Transverse colon (tissue), 4 donors: ENCODE measurements at places on chromosomes 13 and 19.

- H3K36me3 ChIP-seq: no peaks in the 10 kb centered on the region
- H3K27me3 ChIP-seq: no peaks in the 10 kb centered on the region
- no peak overlapping the region for H3K4me3 ChIP-seq
- no peak overlapping the region for H3K27ac ChIP-seq
These were observed 26.3 kb downstream of the CKM start for GRCh38 chr19:45296355-45296754.

- DNase-seq: no peak
- H3K27me3 ChIP-seq: no peaks in the 10 kb centered on the region
- no peak overlapping the region for H3K27ac ChIP-seq
- no peaks in the 10 kb centered on the region for H3K4me1 ChIP-seq
- no peaks in the 10 kb centered on the region for H3K36me3 ChIP-seq
These were observed 1345.0 kb upstream of the SLC10A2 start for GRCh38 chr13:104411141-104411765.

DNA sequence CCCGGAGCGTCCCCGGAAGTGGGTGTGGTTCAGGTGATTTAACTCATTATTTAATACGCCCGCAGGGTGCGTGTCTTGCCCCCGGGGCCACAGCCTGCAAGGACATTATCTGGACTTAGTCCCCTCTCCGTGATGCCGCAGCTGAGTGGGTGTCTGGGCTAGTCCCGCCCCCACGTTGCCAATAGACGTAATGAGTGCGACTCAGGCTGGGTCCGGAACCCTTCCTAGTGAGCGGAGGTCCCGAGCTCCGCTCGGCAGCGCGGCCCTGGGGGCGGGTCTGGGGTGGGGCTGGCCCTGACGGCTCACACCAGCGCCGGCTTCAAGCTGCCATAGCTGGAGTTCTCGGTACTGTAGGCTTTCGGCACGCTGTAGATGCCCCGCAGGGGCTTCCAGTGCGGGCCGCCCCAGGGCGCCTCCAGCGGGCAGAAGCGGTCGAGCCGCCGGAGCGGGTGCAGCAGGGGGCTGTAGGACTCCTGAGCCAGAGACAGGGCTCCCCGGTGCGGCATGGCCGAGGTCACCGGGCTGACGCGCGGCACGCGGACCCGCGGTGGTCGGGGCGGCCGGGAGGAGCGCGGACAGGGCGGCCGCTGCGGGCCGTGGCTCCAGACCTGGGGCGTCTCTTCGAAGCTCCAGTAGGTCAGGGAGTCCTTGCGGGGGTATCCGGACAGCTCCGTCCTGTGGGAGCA lies 918 bp upstream of the LHB start:
- H3K4me3 ChIP-seq: peak overlapping the region; percentile 59
- H3K27me3 ChIP-seq: peaks cover 40% of the 10 kb centered on the region
- H3K4me1 ChIP-seq: peaks cover 9% of the 10 kb centered on the region
- no peaks in the 10 kb centered on the region for H3K36me3 ChIP-seq
- no peak overlapping the region for H3K27ac ChIP-seq
- DNase-seq: peak; percentile 49

DNA sequence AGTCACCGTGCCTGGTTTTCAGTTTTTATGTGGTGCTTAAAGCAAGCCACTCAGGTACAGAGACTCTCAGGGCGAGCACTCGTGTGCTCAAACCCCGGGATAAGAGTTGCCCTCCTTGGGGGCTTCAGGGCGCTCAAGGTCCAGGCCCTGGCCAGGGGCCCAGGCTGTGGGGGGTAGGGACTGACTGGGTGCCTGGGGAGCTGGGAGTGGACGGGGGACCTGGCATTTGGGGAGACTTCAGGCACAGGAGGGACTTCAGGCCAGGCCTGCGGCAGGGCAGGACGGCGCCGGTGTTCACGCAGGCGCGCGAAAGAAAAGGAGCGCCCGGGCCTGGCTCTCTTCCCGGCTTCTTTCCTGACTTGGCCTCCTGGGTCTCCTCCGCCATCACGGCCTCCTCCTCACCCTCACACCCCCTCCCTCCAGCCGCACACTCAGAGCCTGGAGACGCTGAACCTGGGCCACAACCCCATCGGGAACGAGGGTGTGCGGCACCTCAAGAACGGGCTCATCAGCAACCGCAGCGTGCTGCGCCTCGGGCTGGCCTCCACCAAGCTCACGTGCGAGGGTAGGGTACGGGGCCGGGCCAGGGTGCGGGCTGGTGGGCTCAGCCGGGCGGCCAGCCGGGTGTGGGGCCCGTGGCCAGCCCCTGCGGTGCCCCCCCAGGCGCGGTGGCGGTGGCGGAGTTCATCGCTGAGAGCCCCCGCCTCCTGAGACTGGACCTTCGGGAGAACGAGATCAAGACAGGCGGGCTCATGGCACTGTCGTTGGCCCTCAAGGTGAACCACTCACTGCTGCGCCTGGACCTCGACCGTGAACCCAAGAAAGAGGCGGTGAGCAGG lies 16.1 kb downstream of the NKPD1 start:
- H3K27ac ChIP-seq: no peak overlapping the region
- no peaks in the 10 kb centered on the region for H3K27me3 ChIP-seq
- H3K36me3 ChIP-seq: no peaks in the 10 kb centered on the region
- DNase-seq: no peak
- no peak overlapping the region for H3K4me3 ChIP-seq

DNA sequence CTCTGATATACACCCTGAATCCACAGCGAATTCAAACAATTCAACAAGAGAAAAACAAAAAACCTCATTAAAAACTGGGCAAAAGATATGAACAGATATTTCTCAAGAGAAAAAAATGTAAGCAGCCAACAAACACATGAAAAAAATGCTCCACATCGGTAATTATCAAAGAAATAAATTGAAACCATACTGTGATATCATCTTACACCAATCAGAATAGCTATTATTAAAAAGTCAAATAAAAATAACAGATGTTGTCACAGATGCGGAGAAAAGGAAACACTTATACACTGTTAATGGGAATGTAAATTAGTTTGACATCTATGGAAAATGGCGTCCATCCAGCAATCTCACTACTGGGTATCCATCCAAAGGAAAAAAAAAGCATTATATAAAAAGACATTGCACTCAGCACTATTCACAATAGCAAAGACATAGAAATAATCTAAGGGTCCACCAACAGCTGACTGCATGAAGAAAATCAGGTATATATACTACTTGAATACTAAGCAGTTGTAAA lies 1495.0 kb upstream of the PCDH20 start:
- H3K4me3 ChIP-seq: no peak overlapping the region
- no peaks in the 10 kb centered on the region for H3K36me3 ChIP-seq
- no peaks in the 10 kb centered on the region for H3K27me3 ChIP-seq

GRCh38 chr19:9914315-9915207 lies 21.8 kb downstream of the OLFM2 start:
- H3K27me3 ChIP-seq: peaks cover 60% of the 10 kb centered on the region
- H3K4me1 ChIP-seq: peaks cover 13% of the 10 kb centered on the region
- peak overlapping the region; percentile 60 for H3K4me3 ChIP-seq

GRCh38 chr13:62038214-62038613 lies 622.6 kb upstream of the PCDH20 start:
- no peaks in the 10 kb centered on the region for H3K4me1 ChIP-seq
- H3K36me3 ChIP-seq: no peaks in the 10 kb centered on the region
- no peak overlapping the region for H3K4me3 ChIP-seq
- no peak overlapping the region for H3K27ac ChIP-seq

DNA sequence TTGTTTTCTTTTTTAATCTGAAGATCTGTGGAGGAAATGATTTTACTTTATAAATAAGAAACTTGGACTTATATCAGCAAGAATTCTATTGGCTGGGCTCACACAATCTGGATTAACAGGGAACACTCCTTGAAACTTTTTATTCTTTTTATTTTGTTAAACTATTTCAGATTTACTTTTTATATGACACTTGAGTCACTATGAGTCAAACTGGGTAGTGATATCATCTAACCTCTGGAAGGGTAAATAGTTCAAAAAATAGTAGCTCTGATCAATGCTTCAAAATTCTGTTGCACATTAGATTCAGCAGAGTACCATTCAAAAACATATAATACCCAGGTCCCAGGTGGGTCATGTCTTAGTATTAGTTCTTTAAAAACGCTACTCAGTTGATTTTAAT lies 55.1 kb upstream of the NBEA start:
- H3K27ac ChIP-seq: no peak overlapping the region
- no peak overlapping the region for H3K4me3 ChIP-seq
- H3K36me3 ChIP-seq: no peaks in the 10 kb centered on the region
- no peaks in the 10 kb centered on the region for H3K4me1 ChIP-seq
